Activated T-helper 2 cell treated with anti-CD3 and anti-CD28 coated beads, Interferon-gamma antibody, Interleukin-2, Interleukin-4, amounts not matched to agents 10 μg/mL and 5 μg/mL and 100 μg/mL, durations not matched to agents 14 hours and 24 hours and 36 hours (primary cell): ENCODE measurements at places on chromosomes 4 and X. TPM values are rescaled to one million over a fixed set of nuclear protein-coding genes. Genes with fewer than 3 reads are reported as not detected.

The EDNRA gene
- not detected in 2 replicates for total RNA-seq

The FOXR2 gene
- total RNA-seq, result not detected in 2 replicates

The COX7B2 gene
- total RNA-seq, result not detected in 2 replicates

The CXCL3 gene
- total RNA-seq, result 0.14 TPM in 1 of 2 replicates, not detected in the other

The FTSJ1 gene
- 84.6 and 89.8 TPM in 2 replicates for total RNA-seq
